Stimulated activated CD8-positive, alpha-beta memory T cell treated with anti-CD3 and anti-CD28 coated beads, Interleukin-15, amount 100 ng/mL, for 24 hours (primary cell): ENCODE measurements at places on chromosomes 4 and X.

GRCh38 chrX:103396186-103396585 is 19.8 kb downstream of the BEX3 start:
- no peak for DNase-seq

DNA sequence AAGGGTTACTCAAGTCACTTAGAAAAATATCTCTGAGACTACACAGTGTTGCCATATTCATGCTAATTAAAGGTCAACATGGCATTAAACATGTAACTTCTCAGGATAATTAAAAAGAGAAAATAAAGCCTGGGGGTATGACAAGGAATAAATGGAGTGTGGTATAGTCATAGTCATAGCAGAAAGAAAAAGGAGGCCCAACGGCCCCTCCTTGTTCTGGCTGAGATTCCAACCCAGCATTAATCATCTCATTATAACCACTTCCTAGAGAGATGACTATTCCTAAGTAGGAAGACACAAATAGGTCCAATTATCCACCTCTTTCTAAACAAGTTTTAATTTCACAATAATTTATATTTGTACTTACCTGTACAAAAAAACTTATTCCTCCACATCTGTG is 778.4 kb upstream of the AADAT start:
- DNase-seq = no peak

GRCh38 chr4:100977746-100978397 is 369.5 kb downstream of the PPP3CA start:
- no peak for DNase-seq

- DNase-seq = no peak
Measured at GRCh38 chr4:24511371-24512063, 72.8 kb downstream of the DHX15 start.

DNA sequence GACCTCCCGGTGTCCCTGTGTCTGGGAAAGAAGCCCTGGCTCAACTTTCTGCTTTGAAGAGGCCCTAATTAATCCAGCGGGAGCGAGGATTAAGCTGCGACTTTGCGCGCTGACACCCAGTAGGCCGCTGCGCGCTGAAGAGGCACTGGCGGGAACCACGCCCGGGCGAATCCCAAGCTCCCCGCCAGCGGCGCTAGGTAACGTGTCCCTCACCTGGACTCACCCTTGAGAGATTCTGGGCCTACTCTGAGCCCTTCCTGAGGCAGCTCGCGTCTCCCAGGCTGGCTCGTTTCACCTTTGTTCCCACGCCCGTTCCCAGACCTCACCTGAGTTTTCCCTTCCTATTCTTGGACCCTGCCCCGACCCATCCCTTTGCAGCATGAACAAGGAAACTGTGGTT is 616 bp upstream of the KLHL34 start:
- no peak for DNase-seq

- no peak for DNase-seq
Measured at GRCh38 chr4:1964443-1964842, 44.3 kb downstream of the NELFA start.

- DNase-seq = no peak
Measured at GRCh38 chr4:13968723-13969122, 341.2 kb upstream of the BOD1L1 start.

- DNase-seq = no peak
Measured at GRCh38 chr4:119478446-119479179, 150.0 kb downstream of the PDE5A start.

DNA sequence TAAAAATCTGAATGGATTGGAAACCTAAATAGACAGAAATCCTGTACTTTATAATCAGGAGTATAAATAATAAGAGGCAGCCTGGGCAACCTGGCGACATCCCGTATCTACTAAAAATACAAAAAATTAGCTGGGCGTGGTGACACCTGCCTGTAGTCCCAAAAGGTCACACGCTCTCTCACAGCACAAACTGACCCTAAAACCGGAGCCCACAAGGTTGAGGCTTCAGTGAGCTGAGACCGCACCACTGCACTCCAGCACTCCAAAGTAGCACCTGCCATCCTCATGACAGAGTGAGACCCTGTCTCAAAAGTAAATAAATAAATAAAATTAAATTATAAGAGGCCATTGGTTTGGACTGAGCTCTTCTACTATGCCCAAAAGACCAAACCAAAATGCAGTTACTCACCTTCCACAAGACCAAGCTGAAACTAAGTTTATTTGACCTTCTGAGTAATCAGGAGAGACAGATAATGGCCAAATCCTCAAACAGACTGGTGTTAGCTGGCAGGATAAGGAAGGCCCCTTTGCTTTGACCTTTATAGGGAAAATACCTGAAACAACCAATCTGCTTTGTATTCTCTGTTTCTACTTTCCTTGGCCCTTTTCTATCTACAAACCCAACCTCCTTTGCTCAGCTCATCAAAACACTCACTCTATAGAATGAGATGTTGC is 3.2 kb upstream of the GRSF1 start:
- no peak for DNase-seq

DNA sequence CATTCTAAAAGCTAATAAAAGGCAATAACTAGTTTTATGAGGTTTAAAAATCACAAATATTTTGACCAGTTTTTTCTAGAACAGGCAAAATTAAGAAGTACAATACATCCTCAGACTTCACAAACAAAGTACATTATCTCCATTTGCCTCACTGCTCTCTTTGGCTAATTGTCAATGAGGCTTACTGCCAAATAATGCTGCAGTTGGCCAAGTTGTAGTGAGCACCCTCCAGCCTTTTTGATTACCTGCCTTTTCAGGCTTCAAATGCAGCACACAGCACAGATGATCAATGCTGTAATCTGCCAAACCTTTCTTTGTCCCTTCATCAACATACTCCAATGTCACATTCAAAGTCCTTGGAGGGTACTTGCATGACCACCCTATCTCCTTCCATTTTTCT is 605.2 kb downstream of the KLHL13 start:
- DNase-seq = no peak
